Eye (tissue), 1 donor: ENCODE measurements at places on chromosomes 5 and 9.

DNA sequence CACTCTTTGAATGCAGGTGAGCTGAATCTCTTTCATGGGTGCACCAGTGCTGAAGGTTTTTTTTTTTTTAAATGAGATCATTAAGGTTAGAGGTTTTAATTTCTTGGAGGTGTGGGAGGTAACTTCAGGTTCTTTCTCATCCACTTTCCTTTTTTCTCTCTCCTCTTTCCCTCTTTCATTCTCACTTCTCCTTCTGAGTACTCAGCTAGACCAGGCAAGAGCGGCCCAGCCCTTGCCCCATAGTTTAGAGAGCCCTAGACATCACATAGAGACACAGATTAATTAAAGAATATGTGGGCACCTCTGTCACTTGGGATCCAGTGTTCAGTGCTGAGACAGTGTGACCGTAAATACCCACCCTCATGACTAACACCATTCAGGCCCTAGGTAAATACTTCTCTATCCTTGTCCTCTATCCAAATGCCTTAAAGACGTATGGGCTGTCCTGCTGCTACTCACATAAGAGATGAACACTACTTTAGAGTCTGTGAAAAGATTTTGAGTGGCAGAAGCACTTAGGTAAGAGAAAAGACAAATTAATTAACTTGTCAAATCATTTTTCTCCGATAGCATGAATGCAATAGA, 174.1 kb downstream of the TLE4 start:
- DNase-seq = no peak

GRCh38 chr5:91313757-91314673, 69.1 kb downstream of the ARRDC3 start:
- DNase-seq = peak; percentile 38

DNA sequence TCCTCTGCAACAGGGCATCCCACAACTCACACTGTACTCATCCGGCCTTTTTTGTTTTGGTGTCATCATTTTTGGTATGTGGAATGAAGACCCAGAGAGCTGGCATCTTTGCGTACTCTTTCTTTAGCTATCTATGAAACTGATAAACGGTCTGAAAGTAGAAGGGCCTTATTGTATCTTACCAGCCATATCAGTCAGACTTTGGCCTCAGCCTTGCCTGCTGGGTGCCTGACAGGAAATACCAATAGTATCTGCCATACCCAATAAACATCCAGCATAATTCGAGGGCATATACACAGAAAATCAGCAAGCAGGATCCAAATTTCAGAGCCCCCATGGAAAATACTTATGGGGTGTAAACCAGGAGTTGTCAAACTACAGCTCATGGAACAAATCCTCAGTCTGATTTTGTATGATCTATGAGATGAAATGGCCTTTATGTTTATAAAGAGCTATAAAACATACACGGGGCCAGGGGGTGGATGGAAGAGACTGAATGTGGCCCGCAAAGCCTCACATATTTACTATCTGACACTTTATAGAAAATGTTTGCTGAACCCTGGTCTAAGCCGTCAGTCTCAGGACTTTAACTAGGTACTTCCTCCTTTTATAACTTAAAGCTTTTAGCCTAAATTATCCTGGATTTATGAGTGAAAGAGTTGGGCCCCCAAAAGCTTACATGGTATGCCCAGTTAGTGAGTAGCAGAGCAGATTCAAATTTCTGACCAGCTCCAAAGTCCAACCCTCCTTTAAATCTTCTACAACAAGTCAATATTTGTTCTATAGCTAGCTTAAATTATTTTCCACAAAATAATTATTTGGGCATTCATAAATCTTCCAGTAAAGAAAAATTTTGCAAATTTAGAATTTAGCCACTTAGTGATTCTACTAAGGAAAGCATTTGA, 308.0 kb upstream of the PUM3 start:
- DNase-seq = no peak

DNA sequence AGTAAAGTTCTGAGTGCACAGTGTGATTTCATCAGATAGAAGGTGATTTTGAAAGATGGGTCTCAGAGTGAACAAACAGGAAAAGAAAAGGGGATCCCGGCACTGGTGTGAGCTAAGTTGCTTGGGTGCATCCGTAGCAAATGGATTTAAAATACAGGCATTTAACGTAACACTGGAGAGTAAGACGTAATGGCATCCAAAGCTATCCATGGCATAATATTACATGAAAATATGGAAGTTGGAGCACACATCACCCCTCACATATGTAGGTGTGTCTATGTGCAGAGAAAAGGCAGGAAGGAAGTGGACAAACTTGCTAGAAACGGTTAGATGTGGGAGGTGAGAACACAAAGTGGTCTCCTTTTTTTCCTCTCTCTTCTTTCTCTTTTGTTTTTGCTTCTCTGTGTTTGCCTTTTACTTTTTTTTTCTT, 38.2 kb upstream of the SEMA4D start:
- no peak for DNase-seq

DNA sequence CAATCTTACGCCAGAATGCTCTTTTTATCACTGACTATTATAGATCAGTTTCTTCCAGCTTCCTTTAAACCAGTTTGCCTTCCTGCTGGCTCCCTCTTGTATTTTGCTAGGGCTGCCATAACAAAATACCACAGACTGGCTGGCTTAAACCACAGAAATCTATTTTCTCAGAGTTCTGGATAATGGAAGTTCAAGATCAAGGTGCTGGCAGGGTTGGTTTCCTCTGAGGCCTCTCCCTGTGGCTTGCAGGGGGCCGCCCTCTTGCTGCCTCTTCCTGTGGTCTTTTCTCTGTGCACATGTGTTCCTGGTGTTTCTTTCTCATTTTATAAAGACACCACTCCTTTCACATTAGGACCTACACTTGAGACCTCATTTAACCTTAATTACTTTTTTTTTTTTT, 6.8 kb upstream of the FXN start:
- DNase-seq = no peak

GRCh38 chr5:172918421-172919371, 40.5 kb upstream of the RPL26L1 start:
- DNase-seq = no peak

GRCh38 chr5:159678657-159679392, 237.5 kb upstream of the ADRA1B start:
- no peak for DNase-seq

DNA sequence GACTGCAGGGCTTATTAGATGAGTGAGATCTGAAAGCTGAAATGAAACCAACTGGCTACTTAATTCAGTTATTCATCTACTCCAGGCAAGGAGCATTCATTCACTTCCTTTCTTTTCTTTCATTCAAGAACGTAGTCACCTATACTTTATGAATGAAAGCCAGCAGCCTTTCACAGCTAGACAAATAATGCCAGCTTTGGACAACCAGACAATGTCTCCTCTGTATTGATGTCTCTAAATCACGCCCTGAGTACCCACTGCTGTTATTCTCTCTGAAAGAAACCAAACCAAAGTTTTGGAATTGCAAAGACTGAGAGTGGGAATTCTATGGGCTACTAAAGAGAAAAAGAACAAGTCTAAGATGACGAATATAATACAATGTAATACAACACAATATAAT, 121.2 kb upstream of the PTPN3 start:
- no peak for DNase-seq

DNA sequence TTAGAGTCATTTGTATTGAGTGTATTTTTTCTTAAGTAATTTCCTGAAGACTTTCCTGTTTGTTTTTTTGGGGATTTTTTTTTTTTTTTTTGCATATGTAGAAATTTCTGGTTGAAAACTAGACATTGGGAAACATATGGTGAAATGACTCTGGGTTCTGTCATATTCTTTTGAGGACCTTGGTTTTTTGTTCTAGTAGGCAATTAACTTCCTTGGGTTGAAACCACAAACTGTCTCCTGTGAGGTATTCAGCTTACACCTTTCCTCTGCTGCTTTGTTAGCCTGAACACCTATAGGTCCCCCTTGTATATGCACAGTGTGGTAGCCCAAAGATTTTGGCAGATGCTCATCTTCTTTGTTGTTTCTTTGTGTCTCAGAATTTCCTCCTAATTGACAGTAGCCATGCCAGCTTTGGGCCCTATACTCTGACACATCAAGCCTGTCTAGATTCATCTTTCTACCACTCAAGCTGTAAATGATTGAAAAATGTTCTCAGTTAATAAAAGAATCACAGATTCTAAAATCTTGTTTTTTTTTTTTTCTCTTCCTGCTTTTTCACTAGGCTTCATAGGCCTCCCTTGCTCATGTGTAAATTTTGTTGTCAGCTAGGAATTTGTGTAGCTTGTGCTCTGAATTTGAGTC, 140.6 kb downstream of the COMMD10 start:
- no peak for DNase-seq

GRCh38 chr5:110201791-110202190, 512.1 kb downstream of the MAN2A1 start:
- no peak for DNase-seq

- DNase-seq = no peak
Measured at GRCh38 chr9:86353655-86354010, 577 bp downstream of the TUT7 start.

DNA sequence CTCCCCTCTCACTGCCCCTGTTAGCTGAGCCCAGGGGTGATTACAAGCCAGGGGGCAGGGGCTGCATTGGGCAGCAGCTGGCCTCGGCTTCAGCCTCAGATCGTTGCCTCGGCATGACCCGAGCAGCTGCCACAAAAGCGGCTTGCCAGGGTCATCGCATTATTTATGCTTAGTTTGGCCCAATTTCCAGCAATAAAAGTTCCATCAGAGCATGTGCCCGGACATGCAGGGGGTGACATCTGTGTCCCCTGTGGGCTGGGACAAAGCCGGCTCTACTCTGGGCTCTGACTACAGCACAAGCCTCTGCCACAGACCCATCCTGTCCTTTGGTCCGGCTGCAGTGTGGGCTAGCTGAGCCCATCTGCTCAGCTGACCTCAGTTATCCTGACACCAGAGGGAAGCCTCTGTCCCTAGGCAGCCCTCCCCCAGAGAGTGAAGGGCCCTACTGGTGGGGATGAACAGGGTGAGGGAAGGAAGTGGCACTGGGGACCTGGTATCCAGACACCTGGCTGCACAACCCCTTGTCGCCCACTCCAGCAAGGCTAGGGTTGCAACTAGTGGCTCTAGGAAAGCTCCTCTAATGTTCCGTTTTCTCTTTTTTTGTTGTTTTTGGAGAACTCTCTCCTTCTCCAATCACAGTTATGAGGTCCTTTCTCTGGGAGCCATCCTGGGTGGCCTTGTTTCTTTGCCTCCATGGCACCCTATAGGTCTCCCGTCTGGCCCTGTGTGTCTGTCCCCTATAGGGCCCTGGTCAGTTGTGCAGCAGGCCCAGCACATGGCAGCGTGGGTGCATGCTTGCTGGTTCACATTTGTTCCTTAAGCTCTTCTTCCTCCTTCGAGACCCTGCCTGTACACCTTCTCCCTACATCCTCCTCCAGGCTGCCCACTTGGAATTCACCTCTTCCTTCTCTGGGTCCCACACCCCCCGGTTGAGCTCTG, 13.3 kb upstream of the GADD45G start:
- DNase-seq = peak; percentile 93

- DNase-seq = no peak
Measured at GRCh38 chr9:70160686-70161600, 97.8 kb upstream of the SMC5 start.

DNA sequence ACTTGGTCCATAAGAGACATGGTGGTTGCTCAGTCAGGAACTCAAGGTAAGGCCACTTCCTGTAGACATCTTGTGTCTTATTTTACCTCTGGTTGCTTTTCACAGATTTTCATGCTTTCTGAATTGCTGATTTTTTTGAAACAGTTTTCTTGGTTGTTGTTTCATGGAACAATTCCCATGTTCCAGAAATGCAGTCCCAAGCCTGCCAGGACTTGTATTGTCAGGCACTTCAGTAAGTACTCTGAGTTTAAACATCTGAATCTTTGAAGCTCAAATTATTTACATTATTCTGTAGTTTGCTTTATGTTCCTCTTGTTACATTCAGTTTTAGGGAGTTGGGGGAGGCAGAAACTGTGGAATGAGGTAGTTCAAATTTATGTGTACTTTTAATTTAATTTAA, 290.2 kb downstream of the DMRT2 start:
- DNase-seq = no peak

GRCh38 chr5:149313151-149313841, 32.0 kb upstream of the GRPEL2 start:
- DNase-seq = no peak

DNA sequence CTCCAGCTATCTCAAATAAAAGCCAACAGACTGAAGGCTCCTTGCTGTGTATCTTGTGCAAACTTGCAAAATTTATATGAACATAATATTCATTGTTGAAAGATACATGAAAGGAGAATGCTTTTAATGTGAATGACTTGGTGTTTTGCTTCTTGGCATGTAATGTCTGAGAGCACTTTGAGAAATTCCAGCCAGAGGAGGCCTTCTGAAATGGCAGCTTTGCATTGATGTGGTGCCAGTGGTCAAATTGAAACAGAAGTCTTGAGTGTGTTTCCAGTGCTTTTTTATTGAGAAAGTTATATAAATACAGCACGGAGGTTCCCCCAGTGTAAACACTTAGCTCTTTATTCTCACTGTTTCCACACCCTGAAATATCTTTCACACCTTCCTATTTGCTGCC, 182.1 kb downstream of the ADCY2 start:
- DNase-seq = no peak

DNA sequence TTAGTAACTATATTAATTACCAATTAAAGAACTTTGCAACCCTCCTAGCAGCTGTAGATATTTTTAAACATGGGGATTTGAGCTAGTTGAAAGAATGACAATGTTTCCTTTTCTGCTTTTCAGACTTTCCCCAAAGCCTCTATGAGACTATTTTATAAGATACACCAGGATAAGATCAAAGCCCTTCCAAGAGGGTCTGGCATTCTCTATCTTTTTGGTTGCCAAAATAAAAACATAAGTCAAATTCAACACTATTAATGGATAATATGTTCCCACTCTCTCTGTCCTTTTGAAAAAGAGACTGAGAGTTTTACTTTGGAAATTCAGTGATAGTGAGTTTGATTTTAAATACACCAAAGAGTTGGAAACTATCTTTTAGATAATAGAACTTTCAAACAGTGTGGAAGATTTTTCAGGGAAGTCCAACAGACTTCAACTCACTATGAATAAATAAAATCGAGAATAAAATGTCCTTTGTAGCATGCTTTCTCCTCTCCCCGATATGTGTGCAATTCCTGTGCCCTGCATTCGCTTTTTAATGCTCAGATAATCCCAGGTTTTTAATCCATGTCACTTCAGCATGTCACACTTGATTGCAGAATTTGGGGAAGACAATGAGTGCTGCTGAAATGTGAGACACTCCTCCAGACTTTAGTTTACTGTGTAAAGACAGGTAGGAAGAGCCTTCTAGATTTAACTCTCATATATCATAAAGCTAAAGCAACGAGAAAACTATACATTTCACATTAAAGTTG, 1095.7 kb upstream of the DMAC1 start:
- DNase-seq = no peak

DNA sequence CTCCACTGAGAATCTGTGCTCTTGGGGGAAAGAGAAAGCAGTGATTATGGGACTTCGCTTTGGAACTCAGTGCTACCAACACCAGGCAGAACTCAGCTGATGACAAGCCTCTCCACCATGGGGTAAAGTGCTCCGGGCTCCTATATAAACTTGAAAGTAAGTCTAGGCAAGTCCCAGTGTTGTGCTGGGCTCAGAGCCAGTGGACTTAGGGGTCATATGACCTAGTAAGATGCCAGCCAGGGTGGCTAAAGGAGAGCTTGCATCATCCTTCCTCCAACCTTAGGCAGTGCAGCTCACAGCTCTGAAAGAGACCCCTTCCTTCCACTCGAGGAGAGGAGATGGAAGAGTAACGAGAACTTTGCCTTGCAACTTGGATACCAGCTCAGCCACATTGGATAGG, 35.1 kb upstream of the FREM1 start:
- no peak for DNase-seq
